ENCODE measurements at places on chromosomes 12 and 14. TPM values are rescaled to one million over a fixed set of nuclear protein-coding genes. Genes with fewer than 3 reads are reported as not detected.
A peak's percentile ranks its signal among the peaks of the same experiment; 100 is the strongest.

Gene KLHL33
- total RNA-seq, result 0.35 TPM

- DNase-seq, result no peak
These were observed 184.2 kb upstream of the GZMB start for GRCh38 chr14:24818058-24818822.

- DNase-seq, result no peak
These were observed 29.4 kb upstream of the BCL7A start for GRCh38 chr12:121992059-121992879.

DNA sequence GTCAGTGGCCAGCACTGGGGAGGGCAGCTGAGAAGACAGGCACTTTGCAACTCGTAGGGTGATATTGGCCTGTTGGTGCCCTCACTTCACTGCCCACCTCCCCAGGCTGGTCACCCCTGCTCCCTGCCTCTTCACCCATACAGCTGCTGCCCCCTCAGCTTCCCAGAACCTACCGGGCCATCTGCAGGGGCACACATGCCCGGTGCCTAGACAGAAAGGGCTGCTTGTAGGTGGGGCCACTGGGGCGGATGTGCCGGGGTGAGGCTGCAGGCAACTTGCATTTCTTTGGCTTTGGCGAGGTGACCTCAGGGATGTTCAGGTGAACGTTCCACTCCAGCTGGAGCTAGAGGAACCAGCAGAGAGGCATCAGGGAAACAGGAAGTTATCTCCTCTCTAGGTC, 17.2 kb downstream of the FAM186B start:
- peak; percentile 81 for DNase-seq

DNA sequence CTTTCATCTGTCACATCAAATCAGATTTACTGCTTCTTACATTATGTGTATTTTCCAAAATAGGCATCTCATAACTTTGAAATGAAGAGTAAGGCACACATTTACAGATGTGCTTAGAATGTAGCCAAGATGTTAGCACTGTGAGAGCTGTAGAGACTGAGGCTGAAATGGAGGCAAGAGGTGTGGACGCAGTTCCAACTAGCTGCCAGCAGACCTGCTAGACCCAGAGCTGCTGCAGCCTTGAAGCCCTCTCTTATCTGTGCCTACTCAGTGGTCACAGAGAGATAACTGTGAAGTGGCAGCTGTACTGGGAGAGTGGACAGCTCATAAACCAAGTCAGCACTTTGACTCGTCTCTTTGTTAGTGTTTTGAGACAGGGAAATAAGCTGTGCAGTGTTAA, 470.9 kb downstream of the CCER1 start:
- no peak for DNase-seq

GRCh38 chr12:117538926-117539325, 177.5 kb upstream of the NOS1 start:
- DNase-seq, result no peak

- DNase-seq, result no peak
These were observed 37.1 kb downstream of the MDM2 start for GRCh38 chr12:68844788-68845695.

- DNase-seq, result no peak
These were observed 105.4 kb downstream of the DIP2B start for GRCh38 chr12:50610171-50610570.

GRCh38 chr14:64891839-64892375, 12.2 kb upstream of the SPTB start:
- no peak for DNase-seq

DNA sequence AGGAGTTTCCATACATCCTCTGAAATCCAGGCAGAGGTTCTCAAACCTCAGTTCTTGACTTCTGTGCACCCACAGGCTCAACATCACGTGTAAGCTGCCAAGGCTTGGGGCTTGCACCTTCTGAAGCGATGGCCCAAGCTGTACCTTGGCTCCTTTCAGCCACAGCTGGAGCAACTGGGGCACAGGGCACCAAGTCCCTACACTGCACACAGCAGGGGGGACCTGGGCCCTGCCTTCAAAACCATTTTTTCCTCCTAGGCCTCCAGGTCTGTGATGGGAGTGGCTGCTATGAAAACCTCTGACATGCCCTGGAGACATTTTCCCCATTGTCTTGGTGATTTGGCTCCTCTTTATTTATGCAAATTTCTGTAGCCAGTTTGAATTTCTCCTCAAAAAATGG, 10.6 kb downstream of the AREL1 start:
- DNase-seq, result no peak

GRCh38 chr12:7937833-7938506, 2.0 kb upstream of the SLC2A3 start:
- DNase-seq, result no peak

DNA sequence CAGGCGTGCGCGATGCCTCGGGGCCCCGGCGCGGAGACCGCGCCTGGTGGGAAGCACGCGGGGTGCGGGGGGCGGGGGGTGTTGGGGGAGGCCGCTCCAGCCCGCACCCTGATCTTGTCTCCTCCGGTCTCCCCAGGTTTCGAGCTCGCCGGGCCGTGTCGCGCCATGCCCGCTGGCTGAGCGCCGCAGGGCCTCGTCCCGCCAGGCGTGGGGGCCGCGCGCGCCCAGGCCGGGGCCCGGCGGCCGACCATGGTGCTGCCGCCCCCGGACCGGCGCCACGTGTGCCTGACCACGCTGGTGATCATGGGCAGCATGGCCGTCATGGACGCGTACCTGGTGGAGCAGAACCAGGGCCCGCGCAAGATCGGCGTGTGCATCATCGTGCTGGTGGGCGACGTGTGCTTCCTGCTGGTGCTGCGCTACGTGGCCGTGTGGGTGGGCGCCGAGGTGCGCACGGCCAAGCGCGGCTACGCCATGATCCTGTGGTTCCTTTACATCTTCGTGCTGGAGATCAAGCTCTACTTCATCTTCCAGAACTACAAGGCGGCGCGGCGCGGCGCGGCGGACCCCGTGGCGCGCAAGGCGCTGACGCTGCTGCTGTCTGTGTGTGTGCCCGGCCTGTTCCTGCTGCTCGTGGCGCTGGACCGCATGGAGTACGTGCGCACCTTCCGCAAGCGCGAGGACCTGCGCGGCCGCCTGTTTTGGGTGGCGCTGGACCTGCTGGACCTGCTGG, 2.4 kb downstream of the TMEM121 start:
- no peak for DNase-seq

GRCh38 chr12:93128332-93128707, 199.2 kb upstream of the EEA1 start:
- no peak for DNase-seq

DNA sequence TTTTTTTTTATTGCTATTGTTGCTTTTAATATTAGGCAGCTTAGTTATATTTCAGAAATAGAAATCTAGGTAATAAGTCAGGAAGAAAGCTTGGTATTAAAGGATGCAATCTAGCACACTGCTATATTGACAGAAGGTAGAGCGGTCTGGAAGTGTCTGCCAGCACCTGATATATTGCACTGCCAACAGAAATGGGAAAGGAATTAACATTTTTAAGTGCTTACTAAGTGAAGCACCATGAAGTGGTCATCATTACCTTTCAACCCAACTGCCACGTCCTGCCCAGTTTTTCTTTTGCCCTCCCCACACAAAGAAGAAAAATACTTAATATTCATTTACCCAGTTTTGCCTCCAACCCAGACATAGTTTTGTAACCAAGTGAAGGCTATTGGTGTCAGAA, 163.5 kb downstream of the KITLG start:
- no peak for DNase-seq

GRCh38 chr12:31234955-31235867, 90.7 kb downstream of the SINHCAF start:
- DNase-seq, result no peak

DNA sequence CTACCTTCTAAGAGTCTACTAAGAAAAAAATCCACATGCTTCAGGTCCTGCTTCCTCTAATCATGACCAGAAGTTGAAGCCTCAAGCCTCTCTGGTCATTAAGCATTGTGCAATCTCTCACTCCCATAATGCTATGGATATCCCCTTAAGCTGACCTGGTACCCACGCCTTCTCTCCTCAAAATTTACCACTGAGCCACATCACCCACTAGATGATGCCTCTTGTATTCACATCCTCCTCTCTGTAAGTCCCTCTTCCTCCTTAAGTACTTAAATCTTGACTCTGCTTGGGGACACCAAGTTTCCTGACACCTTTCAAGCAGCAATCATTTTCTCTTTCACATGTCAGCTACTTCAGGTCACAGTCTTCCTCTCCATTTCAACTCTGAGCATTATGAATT, 9.8 kb downstream of the GALNT4 start:
- DNase-seq, result no peak
